ENCODE measurements at places on chromosomes 5 and 9.
A peak's percentile ranks its signal among the peaks of the same experiment; 100 is the strongest.

DNA sequence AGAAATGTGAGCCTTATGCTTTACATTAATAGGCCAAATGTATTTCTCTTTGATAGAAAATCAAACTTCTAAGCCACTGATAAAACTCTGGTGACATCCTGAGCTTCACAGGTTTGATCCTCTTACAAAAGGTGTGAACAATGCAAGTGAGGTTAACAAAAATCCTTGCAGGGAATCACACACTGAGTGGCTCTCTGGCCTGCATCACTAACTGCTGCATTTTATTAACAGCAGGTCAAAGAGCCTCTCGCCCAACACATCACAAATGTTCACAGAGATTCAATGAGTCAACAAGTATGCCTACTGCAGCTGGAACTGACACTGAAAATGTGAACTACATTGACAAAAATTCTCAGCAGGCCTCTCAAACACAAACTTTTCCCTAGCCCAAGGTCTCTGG, 122.3 kb downstream of the SEMA5A start:
- DNase-seq, result no peak

DNA sequence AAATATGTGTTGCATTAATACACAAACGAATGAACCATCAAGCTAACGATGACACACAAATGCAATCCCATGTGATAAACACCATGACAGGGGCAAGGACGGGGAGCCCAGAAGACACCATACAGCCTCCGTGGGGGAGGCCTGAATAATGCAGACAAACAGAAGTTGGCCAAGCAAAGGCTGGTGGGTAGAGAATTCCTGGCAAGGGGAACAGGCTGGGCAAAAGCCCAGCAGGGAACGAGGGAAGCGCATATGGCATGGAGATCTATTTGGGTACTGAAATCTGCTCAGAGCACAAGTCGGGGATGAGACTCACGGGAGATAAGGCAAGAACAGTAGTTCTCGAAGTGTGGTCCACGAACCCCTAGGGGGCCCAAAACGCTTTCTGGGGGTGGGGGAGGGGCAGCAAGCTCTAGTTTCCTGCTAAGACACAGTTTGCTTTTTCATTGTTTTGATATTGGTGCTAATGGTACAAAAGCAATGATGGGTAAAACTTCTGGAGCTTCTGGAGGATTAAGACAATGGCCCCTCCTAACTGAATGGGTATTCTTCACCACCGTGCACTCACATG, 42.9 kb upstream of the FBXW11 start:
- no peak for DNase-seq

DNA sequence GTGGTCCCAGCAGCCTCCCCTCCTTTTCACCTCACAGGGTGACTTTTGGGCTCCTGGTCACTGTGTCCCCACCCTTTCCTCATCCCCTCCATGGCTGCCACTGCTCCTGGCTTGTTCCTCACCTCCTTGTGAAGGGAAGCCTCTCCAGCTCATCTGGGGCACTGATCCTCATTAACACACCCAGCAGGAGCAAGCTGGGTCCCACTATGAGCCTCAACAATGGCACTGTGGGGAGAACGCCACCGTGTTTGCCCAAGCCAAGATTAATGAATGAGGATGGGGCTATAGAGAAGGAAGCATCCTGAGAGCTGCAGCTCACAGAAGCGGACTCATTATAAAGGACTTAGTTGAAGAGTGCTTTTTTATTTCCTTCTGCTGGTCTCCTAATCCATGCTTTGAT, 118.4 kb downstream of the MARCHF11 start:
- DNase-seq, result no peak

- no peak for DNase-seq
Measured at GRCh38 chr9:97697837-97698236, 697 bp upstream of the XPA start.

DNA sequence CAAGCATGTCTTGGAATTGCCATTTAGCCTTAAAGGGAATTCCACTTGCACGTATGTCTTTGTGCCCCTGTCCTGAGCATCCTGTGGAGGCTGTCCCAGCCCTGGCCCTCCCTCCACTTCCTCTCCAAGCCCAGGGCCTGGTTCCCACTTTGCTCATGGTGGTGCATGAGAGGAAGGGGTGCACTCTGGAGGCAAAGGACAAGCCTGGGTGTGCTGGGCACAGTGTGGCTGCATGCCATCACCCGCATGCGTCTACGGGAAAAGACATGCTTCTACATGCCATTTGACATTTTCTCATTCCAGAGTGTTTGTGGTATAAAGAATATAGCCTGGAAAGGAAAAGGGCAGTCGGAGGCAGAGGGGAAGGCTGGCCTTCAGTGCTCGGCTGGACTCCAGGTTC, 7.2 kb upstream of the IRX2 start:
- DNase-seq, result no peak

- no peak for DNase-seq
Measured at GRCh38 chr9:136190237-136190601, 14.7 kb downstream of the LHX3 start.

DNA sequence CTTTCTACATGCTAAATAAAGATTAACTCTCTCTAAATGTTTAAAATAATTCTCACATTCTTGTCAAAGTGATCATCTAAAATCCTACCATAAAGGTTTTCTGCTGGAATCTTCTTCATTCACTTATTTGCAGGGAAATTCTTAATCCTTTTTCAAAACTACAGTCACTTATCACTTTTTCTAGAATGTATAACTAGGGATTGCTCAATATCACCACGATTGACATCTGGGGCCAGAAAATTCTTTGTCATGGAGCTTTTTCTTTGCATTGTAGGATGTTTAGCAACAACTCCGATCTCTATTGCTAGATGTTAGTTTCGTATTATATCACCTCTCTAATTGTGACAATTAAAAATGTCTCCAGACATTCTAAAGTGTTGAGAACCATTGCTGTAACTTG, 344.9 kb upstream of the PIK3R1 start:
- DNase-seq, result no peak

DNA sequence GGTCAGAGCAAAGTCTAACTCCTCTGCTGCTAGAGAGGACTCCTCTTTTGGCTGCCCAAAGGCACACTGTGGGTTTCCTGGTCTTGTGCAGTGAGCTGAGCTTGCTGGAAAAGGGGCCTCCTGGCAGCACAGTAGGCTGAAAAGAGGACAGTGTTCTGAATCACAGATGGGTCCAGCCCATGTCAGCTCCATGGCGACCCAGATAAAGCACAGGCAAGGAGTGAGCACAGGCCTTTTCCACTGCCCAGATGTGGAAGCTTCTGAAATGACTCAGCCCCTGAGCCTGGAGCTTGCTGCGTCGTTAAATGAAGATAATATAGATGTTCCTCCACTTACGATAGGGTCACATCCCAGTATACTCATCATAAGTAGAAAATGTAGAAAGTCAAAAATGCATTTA, 8.1 kb downstream of the CCDC180 start:
- DNase-seq, result no peak

DNA sequence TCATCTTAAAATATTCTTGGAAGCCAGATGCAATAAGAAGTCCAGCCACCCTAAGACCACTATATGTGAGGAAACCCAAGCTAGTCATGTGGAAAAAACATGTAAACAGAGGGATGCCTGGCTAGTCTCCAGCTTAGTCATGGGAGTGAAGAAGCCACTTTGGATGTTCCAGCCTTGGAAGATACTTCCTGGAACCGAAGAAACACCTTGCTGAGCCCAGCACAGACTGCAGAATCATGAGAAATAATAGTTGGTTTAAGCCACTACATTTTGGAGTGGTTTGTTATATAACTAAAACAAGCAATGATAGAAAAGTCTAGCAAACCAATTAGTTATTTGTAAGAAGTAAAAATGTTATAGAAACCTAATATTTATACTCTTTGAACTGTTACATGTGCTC, 12.6 kb downstream of the DHX29 start:
- DNase-seq, result no peak

- DNase-seq, result no peak
Measured at GRCh38 chr5:112574536-112574935, 155.5 kb upstream of the EPB41L4A start.

DNA sequence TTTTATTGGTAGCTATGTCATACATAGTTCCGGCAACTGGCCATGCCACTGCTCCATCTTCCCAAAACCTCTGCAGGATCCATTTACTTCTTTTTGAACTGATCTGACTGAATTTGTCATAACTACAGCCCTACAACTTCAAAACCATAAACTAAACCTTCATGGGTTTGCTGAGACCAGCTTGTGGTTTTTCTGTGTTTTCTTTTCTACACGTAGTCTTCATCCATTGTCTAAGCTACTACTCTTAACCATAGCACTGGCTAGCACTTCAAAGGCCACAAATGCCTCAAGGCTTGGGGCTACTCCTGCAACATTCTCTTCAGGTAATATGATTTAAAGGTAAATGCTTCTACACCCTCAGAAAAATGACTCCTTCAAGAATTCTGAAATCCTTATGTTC, 9.0 kb upstream of the KIF2A start:
- DNase-seq, result no peak

- DNase-seq, result no peak
Measured at GRCh38 chr9:130694205-130694604, 625 bp downstream of the EXOSC2 start.

GRCh38 chr5:98768160-98768959, 5.1 kb upstream of the RGMB start:
- peak; percentile 35 for DNase-seq

- no peak for DNase-seq
Measured at GRCh38 chr5:153969563-153969895, 69.2 kb downstream of the FAM114A2 start.

GRCh38 chr5:127386557-127386956, 96.0 kb downstream of the MEGF10 start:
- DNase-seq, result no peak

- no peak for DNase-seq
Measured at GRCh38 chr5:143554187-143554717, 150.8 kb upstream of the NR3C1 start.

- DNase-seq, result no peak
Measured at GRCh38 chr9:113969343-113969742, 93.2 kb downstream of the ZNF618 start.

DNA sequence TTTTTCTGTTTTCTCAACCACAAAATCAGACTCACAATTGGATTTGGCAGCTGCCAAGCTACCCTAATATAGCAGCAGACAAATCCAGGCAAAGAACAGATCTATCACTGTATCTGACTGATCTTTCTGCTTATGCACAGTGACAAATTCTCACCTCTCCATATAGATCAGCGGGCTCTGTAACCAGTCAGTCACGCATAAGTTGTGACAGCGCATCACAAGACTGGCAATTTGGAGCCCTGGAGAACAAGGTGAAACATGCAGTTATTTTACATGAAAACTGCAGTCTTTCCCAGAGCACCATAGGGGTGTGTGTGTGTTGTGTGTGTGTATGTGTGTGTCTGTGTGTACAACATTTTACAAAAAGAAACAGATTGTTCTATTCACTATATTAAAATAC, 37.7 kb downstream of the RORB start:
- DNase-seq, result no peak

- no peak for DNase-seq
Measured at GRCh38 chr5:94420885-94421284, 197.5 kb downstream of the KIAA0825 start.

DNA sequence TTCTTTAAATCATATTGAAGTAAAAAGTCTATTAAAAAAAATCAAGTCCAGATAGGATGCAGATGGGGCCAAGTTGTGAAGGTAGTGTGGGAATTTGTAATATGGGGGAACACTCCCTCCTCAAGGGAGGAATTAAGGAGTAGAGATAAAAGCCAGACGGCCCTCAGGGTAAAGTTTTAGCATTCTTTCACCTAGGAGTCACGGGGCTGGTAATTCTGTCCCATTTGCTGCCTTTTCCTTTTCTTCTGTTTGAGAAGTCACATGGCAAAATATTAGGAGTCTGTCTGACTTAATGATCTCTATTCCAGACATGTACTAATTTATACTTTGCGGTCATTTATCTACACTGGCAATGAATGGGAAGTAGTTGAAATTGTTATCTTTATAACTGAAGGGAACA, 61.9 kb downstream of the SNX24 start:
- no peak for DNase-seq

GRCh38 chr5:127306647-127307046, 16.1 kb downstream of the MEGF10 start:
- DNase-seq, result no peak

- no peak for DNase-seq
Measured at GRCh38 chr9:129467739-129468666, 152.9 kb downstream of the C9orf50 start.

- no peak for DNase-seq
Measured at GRCh38 chr9:38046661-38047300, 22.2 kb downstream of the SHB start.

All from NCI-H1105 (cell line).